ENCODE measurements at places on chromosomes 2 and 18. TPM values are rescaled to one million over a fixed set of nuclear protein-coding genes. Genes with fewer than 3 reads are reported as not detected.

UGT1A5 gene
- not detected for total RNA-seq

MTA3 gene
- total RNA-seq = 197 TPM

ACADL gene
- total RNA-seq = 0.34 TPM

C18orf54 gene
- total RNA-seq = 28.8 TPM

MALL gene
- 3.9 TPM for total RNA-seq

STPG4 gene
- 0.28 TPM for total RNA-seq

FEV gene
- total RNA-seq = not detected

- no peaks in the 10 kb centered on the region for H3K4me1 ChIP-seq
- H3K27ac ChIP-seq = no peak overlapping the region
- no peak for DNase-seq
- no peak overlapping the region for H3K4me3 ChIP-seq
Measured at GRCh38 chr2:179332903-179333302, 68.3 kb upstream of the SESTD1 start.

DNA sequence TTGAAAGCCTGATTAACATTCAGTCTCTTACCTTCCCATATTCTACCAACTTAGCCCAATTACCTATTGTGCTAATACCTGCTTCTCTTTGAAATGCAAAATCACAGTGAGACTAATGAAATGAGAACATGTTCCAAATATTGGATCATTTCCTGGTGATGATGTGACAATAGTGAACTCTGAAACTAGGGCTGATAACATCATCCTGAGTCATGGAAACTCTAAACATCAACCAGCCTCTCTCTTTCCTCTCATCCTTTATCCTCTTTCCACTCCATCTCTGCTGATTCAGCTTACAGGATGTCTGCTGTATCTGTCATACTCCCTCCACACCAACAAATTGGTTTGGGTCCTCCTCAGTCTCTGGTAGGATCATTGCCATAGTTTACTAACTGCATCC, 98.8 kb upstream of the NCKAP5 start:
- H3K36me3 ChIP-seq = no peaks in the 10 kb centered on the region
- no peak overlapping the region for H3K4me3 ChIP-seq
- H3K4me1 ChIP-seq = no peaks in the 10 kb centered on the region
- no peak for DNase-seq
- H3K27ac ChIP-seq = no peak overlapping the region

- no peaks in the 10 kb centered on the region for H3K27me3 ChIP-seq
- H3K4me1 ChIP-seq = no peaks in the 10 kb centered on the region
- no peak overlapping the region for H3K4me3 ChIP-seq
- no peak overlapping the region for H3K27ac ChIP-seq
- H3K36me3 ChIP-seq = no peaks in the 10 kb centered on the region
Measured at GRCh38 chr2:101524806-101525430, 50.0 kb upstream of the RFX8 start.

GRCh38 chr2:220194630-220195584, 567.5 kb downstream of the SLC4A3 start:
- no peaks in the 10 kb centered on the region for H3K4me1 ChIP-seq
- no peaks in the 10 kb centered on the region for H3K27me3 ChIP-seq
- no peak overlapping the region for H3K4me3 ChIP-seq

GRCh38 chr2:171169333-171169732, 8.6 kb upstream of the TLK1 start:
- H3K36me3 ChIP-seq = no peaks in the 10 kb centered on the region
- H3K27ac ChIP-seq = no peak overlapping the region
- no peak for DNase-seq
- H3K4me3 ChIP-seq = no peak overlapping the region
- H3K4me1 ChIP-seq = no peaks in the 10 kb centered on the region

- DNase-seq = no peak
- no peak overlapping the region for H3K4me3 ChIP-seq
- no peaks in the 10 kb centered on the region for H3K36me3 ChIP-seq
- no peaks in the 10 kb centered on the region for H3K27me3 ChIP-seq
Measured at GRCh38 chr2:215685238-215685990, 249.5 kb upstream of the FN1 start.

- H3K4me1 ChIP-seq = peaks cover 6% of the 10 kb centered on the region
- no peak overlapping the region for H3K27ac ChIP-seq
- no peak for DNase-seq
- no peak overlapping the region for H3K4me3 ChIP-seq
- H3K36me3 ChIP-seq = no peaks in the 10 kb centered on the region
Measured at GRCh38 chr2:1819419-1819818, 75.1 kb upstream of the PXDN start.

GRCh38 chr2:202454536-202454935, 78.4 kb downstream of the BMPR2 start:
- H3K4me1 ChIP-seq = no peaks in the 10 kb centered on the region
- H3K27me3 ChIP-seq = no peaks in the 10 kb centered on the region
- no peak for DNase-seq
- no peak overlapping the region for H3K27ac ChIP-seq

DNA sequence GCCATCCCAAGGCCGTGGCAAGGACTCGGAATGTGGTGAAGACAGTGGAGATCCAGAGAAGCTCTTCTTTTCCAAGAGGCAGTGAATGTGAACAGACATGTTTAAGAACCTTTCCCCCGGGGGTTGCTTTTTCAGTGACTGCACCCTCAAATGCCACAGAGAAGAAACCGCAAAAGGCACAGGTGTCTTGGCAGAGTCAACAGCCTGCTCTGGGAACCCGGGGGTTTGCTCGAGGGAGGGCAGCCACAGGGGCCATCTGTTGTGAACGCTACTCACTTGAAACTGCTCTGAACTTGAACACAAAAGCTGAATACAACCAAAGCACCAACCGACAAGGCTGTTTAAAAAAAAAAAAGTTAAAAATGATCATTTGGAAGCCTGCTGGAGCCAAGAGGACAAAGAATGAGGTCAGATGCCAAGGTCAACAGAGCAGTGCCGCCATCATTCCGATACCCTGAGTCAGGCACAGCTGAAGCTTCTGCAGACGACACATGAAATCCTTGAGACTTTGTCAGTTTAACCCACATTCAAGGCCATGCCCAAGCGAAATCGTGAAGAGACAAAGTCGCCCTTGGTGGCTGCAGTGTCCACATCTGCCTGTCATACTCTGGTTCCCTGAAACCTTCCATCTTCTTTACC, 47.4 kb downstream of the PSMG2 start:
- no peak overlapping the region for H3K4me3 ChIP-seq
- H3K4me1 ChIP-seq = no peaks in the 10 kb centered on the region
- no peaks in the 10 kb centered on the region for H3K27me3 ChIP-seq
- DNase-seq = no peak
- no peak overlapping the region for H3K27ac ChIP-seq
- no peaks in the 10 kb centered on the region for H3K36me3 ChIP-seq

GRCh38 chr2:234978466-234979203, 26.8 kb downstream of the SH3BP4 start:
- H3K27me3 ChIP-seq = no peaks in the 10 kb centered on the region
- H3K27ac ChIP-seq = no peak overlapping the region
- no peaks in the 10 kb centered on the region for H3K36me3 ChIP-seq

DNA sequence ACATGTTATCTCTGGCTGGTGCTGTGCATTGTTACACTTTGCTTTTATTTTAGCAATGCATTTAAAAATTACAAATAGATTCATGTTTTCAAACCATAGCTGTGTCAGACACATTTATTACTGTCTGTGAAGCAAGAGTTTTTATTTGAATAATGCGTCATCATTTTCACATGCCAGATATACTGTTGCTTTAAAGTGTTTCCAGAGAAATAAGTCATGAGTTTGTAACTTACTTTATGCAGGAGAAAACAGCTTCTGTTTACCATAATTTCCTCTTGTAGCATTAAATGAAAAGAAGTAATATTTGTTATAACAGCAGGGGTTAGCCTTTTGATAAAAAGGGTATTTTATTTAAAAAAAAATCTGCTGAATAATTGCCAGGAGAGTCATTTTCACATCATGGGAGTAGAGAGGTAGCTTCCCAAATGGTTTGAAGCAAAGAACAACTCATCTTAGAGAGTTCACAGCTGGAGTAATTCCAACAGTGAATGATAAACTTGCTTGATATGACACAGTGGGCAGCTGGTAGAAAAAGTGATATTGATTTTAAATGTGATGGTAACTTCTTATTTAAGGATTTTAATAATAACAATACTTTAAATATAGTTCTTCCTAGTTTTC, 1274.5 kb upstream of the CRIM1 start:
- no peaks in the 10 kb centered on the region for H3K36me3 ChIP-seq
- H3K4me1 ChIP-seq = no peaks in the 10 kb centered on the region
- no peaks in the 10 kb centered on the region for H3K27me3 ChIP-seq
- DNase-seq = no peak
- H3K27ac ChIP-seq = no peak overlapping the region

- no peak overlapping the region for H3K27ac ChIP-seq
- DNase-seq = no peak
- H3K4me1 ChIP-seq = no peaks in the 10 kb centered on the region
- no peaks in the 10 kb centered on the region for H3K27me3 ChIP-seq
Measured at GRCh38 chr2:186422226-186422625, 63.8 kb upstream of the ZC3H15 start.

DNA sequence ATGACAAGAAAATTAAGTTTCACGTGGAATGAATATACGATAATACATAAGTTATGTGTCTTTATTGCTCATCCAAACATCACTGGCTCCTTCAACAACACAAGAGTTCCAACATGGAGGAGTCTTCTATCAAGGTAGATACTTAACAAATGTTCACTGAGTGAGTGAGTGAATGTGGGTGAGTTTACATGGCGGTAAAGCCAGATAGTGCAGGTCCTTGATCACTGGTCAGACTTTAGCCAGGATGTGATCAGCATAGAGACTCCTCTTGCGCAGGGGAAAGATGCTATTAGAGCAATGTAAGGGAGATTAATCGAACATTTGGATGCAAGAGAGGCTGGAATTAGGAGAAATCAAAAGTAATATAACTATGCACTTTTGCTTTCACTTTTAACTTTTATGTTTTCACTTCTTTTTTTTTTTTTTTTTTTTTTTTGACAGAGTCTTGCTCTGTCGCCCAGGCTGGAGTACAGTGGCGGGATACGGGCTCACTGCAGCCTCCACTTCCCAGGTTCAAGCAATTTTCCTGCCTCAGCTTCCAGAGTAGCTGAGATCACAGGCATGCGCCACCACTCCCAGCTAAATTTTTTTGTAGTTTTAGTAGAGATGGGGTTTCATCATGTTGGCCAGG, 249.0 kb upstream of the ID2 start:
- no peak overlapping the region for H3K27ac ChIP-seq
- H3K27me3 ChIP-seq = no peaks in the 10 kb centered on the region
- DNase-seq = no peak
- H3K4me1 ChIP-seq = no peaks in the 10 kb centered on the region

DNA sequence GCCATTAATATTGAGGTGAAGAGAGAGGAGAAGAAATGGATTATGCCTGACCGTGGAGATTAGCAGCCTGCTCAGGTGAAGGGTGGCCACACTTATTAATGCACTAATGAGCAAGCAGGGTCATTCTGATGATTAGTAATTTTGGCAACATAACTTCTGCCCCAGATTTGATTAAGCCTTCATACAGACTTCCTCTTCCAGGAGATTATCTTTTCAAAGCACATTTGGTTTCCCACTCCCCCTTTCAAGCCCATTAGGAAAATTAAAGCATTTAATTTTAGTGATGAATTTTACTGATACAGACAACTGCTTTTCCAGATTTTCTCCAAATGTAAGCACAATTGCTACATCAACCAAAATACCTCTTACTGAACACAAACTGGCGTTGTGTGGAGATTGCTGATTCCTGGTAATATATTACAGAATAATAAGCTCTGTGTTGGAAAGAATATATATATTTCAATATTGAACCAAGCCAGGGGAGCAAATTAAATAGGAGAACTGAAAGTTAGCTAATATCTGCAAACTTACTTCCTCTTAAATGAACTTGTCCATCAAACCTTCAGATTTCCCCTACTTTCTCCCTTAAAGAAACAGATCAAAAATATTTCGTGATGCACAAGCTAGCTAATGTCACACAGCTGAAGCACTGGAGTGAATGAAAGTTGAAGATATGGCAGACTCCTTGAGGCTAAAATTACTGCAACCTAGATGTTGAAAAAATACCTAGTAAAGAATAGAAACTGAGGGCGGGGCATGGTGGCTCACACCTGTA, 140.8 kb downstream of the FAM210A start:
- H3K4me1 ChIP-seq = no peaks in the 10 kb centered on the region
- H3K4me3 ChIP-seq = no peak overlapping the region
- H3K36me3 ChIP-seq = no peaks in the 10 kb centered on the region
- no peak for DNase-seq
- H3K27me3 ChIP-seq = no peaks in the 10 kb centered on the region

GRCh38 chr2:217845301-217845700, 157.5 kb downstream of the TNS1 start:
- H3K4me1 ChIP-seq = no peaks in the 10 kb centered on the region
- H3K27ac ChIP-seq = no peak overlapping the region
- no peaks in the 10 kb centered on the region for H3K27me3 ChIP-seq
- H3K36me3 ChIP-seq = no peaks in the 10 kb centered on the region
- no peak overlapping the region for H3K4me3 ChIP-seq

- H3K27ac ChIP-seq = no peak overlapping the region
- H3K36me3 ChIP-seq = no peaks in the 10 kb centered on the region
- H3K27me3 ChIP-seq = no peaks in the 10 kb centered on the region
- no peak for DNase-seq
Measured at GRCh38 chr2:165431014-165431413, 38.5 kb upstream of the CSRNP3 start.

DNA sequence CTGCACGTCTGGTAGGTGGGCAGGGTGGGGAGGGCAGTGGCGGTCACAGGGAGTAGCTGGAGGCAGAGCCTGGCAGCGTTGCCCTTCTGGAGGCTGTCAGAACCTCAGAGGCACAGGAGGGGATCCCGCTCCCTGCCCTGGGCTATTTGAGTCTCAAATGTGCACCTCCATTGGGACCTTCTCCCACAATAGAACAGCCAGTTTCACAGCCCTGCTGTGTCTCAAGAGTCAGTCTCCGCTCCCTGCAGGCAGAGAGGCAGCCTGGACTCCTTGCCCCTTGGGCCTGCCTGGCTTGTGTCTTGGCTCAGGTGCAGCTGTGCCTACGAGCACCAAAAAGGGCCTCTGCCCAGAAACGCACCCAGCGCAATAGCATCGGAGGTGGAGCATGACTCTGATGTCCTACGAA, 57.4 kb downstream of the FAM168B start:
- no peaks in the 10 kb centered on the region for H3K36me3 ChIP-seq
- peaks cover 33% of the 10 kb centered on the region for H3K27me3 ChIP-seq
- no peak for DNase-seq
- peak overlapping the region; percentile 51 for H3K4me3 ChIP-seq
- peaks cover 5% of the 10 kb centered on the region for H3K4me1 ChIP-seq

GRCh38 chr2:188523919-188524318, 232.2 kb downstream of the GULP1 start:
- H3K4me1 ChIP-seq = no peaks in the 10 kb centered on the region
- no peaks in the 10 kb centered on the region for H3K27me3 ChIP-seq
- H3K27ac ChIP-seq = no peak overlapping the region

GRCh38 chr2:226117510-226118065, 682.0 kb downstream of the IRS1 start:
- no peak overlapping the region for H3K4me3 ChIP-seq
- H3K4me1 ChIP-seq = no peaks in the 10 kb centered on the region
- no peaks in the 10 kb centered on the region for H3K27me3 ChIP-seq
- H3K27ac ChIP-seq = no peak overlapping the region
- H3K36me3 ChIP-seq = no peaks in the 10 kb centered on the region
- DNase-seq = no peak

DNA sequence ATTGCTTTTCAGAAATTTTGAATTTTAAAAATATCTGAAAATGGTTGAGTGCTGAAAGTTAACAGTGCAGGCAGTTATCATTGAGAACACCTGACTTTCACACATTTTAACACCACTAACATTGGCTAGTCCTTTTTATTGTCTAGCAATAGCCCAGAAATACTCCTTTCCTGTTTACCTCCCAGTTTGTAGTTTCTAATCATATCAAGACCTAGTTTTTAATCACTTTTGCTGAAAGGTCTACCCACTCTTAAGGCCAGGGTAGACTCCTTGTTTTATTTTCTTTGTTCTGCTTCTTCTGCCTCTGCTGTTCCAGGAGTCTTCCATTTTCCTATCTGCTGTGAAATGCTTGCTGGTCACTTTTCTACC, 72.1 kb downstream of the UBE2E3 start:
- H3K4me3 ChIP-seq = no peak overlapping the region
- DNase-seq = no peak
- no peak overlapping the region for H3K27ac ChIP-seq
- H3K27me3 ChIP-seq = no peaks in the 10 kb centered on the region
- H3K36me3 ChIP-seq = no peaks in the 10 kb centered on the region

All from H1 (cell line).